ENCODE measurements at places on chromosomes 16 and 17.

DNA sequence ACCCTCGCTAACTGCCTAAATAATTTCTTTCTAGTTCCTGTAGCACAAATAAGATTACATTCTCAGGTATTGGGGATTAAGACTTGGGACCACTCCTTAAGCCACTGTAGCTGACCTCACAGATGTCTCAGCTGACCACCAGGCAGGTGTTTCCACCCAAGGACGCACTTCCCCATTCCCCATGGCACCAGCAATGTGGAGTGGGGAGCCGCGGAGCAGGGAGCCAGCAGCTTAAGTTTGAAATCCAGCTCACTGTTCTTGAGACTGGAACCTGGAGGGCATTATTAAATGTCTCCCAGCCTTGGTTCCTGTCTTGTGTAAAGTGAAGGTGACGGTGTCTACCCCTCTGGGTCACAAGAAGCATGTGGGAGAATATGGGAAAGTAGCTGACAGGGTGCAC is 249.4 kb upstream of the CACNG5 start:
- DNase-seq, result no peak

GRCh38 chr17:81993729-81994592 is 16.5 kb downstream of the ASPSCR1 start:
- peak; percentile 72 for DNase-seq

DNA sequence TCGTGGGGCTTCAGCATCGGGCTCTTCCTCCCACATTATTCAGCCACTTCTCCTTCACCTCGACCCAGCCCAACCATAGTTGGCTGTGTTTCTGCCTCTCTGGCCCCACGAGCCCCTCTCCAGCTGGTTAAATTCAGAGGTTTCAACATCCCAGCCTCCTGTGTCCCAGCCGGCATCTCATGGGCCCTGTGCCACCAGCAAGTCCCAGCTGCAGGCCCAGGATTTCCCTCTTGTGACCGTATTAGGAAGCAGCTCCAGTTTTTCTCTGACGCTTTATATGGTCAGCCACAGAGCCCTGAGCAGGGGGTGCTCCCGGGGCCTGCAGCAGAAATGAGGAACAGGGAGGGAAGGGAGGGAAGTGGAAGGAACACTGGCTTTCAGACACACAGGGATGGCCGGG is 27.4 kb downstream of the MYH11 start:
- DNase-seq, result peak; percentile 47

- DNase-seq, result peak; percentile 19
Measured at GRCh38 chr17:42640121-42640520, 19.0 kb upstream of the TUBG2 start.

DNA sequence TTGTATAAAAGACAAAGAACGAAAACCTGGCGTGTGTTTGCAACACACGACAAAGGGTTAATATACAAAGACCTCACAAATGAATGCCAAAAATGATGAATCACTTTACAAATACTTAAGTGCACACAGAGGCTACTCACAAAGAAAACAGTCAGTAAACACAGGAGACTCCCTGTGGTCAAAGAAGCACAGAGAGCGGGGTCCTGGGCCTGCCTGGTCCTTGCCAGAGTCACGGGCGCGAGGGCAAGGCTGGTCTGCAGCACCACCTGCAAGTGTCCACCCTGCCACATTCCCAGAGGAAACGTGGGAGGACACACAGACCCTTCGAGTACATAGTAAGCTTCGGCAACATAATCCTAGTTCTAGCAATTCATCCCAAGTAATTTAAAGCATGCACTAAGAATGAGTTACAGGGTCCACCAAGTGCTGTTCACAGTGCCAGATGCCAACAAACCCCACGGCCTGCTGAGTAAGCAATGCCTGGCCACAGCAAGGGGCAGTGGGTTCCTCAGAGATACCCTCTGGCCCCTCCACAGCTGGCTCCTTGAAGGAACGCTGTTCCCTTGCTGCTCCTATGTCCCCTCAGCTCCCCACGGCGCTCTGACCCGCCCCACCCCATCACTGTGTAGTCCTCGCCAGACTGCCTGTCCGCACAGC is 24.6 kb upstream of the FAAP100 start:
- peak; percentile 98 for DNase-seq

DNA sequence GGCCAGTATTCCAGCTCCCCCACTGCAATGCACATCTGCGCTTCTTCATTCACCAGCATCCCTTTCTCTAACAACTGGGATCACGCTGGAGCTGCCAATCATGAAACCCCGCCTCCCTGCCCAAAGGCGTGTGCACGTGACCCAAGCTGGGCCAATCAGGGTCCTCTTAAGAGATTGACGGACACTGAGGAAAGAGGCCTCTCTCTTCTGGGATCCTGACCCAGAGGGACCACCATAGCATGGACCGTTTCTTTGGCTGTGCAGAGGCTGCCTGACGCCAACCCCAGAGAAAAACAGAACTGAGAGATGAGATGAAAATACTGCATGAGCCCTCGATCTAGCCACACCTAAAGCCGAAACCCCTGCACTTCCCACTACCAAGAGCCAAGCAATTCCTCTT is 32.0 kb downstream of the COTL1 start:
- no peak for DNase-seq

DNA sequence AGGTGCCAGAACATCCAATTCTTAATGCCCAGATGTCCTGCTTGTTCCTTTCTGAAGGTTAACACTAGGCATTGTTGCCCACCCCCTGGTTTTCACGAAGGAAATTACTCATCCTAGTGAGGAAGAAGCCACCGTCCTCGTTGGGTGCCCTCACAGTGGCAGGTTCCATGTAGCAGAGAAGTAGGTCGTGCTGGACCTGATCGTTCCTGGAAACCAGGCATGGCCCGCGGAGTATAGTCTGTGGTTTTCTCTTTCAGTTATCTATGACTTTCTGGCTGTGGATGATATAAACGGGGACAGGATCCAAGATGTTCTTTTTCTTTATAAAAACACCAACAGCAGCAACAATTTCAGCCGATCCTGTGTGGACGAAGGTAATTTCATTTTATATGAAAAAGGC is 16.5 kb downstream of the RGS11 start:
- peak; percentile 34 for DNase-seq

- DNase-seq, result no peak
Measured at GRCh38 chr17:64399767-64400156, 9.1 kb upstream of the PECAM1 start.

DNA sequence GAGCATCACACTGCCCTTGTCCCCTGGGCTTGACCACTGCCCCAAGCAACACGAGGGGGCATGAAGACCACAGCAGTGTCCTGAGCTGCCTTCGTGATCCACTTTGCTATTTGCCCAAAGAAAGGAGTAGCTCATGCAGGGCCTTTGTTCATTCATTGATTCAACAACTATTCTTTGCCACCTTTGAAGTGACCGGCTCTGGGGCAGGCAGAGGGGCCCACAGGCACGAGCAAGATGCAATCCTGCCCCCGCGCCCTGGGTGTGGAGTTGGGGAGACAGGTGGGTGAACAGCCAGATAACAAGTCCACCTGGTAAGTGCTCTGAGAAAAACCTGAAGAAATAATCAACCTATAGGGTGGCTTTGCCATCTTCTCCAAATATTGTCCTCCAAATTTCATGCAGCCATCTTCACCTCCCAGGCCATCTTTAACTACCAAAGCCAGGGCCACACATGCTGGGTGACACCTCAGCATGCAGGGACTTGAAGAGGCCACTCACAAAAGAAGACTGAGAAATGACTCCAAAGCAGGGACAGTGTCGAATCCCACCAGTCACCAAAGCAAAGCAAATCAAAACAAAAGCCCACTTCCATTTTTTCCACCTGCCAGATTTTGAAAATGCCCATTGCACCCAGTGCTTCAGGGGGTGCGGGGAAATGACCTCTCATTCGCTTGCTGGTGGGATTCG is 18.2 kb upstream of the RBFOX3 start:
- no peak for DNase-seq

GRCh38 chr17:56762988-56763387 is 70.7 kb downstream of the C17orf67 start:
- DNase-seq, result no peak

GRCh38 chr17:34182036-34182803 is 72.9 kb upstream of the CCL2 start:
- peak; percentile 34 for DNase-seq

DNA sequence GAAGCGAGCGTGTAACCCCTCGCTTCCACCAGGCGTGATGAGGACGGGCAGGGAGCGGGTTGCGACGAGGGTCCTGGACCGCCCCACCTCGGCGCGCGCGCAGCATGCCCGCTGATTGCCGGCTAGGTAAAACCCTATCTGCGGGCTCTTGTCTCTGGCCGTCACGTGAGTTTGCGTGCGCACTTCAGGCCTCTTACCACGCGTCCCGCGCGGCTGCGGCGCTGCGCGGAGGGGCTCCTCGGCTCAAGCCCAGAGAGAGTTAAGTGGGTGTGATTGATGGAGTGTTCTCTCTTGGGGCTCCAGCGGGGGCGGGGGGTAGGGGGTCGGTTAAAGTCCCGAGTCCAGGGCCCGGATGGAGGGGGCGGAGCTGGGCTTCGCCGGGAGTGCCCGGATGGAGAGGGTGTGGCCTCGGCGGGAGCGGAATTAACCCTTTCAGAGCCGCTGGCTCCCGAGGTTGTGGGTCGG is 7.9 kb downstream of the KDM6B start:
- DNase-seq, result peak; percentile 97

DNA sequence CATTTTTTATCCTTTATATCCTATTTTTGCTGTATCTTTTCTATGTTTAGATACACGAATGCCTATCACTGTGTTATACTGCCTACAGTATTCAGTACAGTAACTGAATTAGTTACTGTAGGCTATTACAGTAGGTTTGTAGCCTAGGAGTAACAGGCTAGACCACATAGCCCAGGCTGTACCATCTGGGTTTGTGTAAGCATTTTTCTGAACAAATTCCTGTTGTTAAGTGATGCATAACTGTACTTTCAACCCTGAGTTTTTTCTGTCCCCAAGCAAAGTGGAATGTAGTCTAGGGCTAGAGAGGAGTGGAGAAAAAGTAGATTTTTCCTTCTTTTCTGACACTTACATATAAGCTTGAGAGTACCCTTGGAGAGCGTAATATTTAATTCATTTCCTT is 282.1 kb downstream of the HS3ST3B1 start:
- no peak for DNase-seq

DNA sequence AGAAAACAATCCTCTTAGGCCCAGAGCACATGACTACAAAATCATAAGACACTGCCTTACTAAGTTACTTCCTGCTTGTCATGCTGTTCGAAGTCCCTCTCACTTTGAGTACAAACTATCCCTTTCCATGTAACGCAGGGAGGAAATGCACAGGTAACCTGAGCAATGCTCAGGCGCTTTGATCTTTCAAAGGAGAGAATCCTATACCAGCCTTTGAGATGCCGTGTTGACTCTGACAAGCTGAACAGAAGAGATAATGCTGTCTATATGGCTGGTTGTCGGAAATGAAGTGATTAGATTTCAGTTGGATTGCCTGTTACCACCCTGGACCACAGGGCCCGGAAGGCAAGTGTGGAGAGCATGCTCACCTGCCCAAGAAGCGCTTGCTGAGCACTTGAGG is 75.9 kb downstream of the CDH11 start:
- DNase-seq, result no peak

GRCh38 chr17:74819801-74820436 is 39.8 kb downstream of the GRIN2C start:
- DNase-seq, result no peak

GRCh38 chr17:15952048-15952532 is 7.2 kb downstream of the ADORA2B start:
- DNase-seq, result no peak

- no peak for DNase-seq
Measured at GRCh38 chr16:2392025-2392424, 37.2 kb upstream of the CCNF start.

DNA sequence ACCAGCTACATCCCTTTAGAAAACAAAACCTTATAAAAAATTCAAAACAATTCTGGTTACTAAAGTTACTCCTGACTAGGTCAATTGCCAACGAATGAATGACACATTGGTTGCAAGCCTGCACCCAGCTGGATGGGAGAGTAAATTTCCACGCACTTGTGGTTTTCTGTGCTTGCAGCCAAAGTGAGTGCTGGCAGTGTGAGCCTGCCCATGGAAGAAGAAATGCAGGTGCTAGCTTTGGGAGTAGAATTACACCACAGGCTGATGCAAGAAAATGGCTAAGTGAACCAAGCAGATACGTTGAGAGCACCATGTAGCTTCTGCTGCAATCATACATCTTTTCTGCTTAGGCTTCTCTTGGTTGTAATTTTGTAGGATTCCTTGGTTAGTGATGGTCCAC is 74.6 kb downstream of the SYCE1L start:
- no peak for DNase-seq

- DNase-seq, result peak; percentile 80
Measured at GRCh38 chr17:44581868-44582267, 24.6 kb downstream of the FZD2 start.

- peak; percentile 76 for DNase-seq
Measured at GRCh38 chr17:68334393-68334792, 43.1 kb downstream of the ARSG start.

GRCh38 chr16:85650135-85650843 is 37.2 kb downstream of the GSE1 start:
- no peak for DNase-seq

GRCh38 chr17:6505425-6506142 is 50.8 kb downstream of the PITPNM3 start:
- no peak for DNase-seq

DNA sequence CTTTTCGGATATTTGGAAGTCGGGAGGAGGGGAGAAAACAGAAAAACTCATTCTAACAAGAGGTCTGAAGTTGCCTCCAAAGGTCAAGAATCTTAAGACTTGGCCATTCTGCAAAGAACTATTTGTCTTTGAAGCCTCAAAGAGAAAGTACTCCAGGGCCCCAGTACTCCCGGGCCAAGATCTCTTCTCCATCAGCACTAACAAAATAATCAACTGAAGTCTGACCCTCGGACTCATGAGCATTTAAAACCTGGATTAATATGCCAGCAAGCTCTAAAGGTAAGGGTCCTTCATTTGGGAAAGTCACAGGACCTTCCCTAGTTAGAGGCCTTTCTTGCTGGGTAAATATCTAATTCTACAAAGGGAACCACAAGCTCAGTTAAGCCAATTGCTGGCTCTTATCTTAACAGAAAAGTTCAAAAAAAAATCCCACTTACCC is 4.5 kb downstream of the AXIN2 start:
- peak; percentile 66 for DNase-seq

DNA sequence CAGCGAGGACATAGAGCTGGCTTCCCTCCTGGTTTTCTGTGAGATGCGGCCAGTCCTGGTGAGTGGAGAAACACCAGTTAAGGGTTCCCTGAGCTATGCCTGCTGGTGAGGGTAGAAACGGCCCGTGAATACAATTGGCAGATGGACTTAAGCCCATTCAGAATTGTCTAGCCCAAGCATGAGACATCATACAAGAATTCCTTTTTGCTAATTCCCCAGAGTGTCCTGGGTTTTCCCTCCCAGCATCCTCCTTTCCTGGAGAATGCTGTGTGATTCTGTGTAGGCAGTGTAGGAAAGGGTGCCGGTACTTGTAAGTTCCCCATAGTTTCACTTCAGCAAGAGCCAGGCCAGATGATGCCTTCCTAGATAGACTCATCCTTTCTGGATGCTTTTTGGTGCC is 65.1 kb downstream of the SDR42E1 start:
- DNase-seq, result no peak

- no peak for DNase-seq
Measured at GRCh38 chr17:37322826-37323561, 52.8 kb upstream of the C17orf78 start.

Data from osteoblast (primary cell).